ENCODE measurements at places on chromosomes 16 and 17. TPM values are rescaled to one million over a fixed set of nuclear protein-coding genes. Genes with fewer than 3 reads are reported as not detected.

The CSH1 gene
- polyA plus RNA-seq: 0.40 TPM

The PYY gene
- 0.28 TPM for polyA plus RNA-seq

The KRT20 gene
- polyA plus RNA-seq: 0.17 TPM

The ERN2 gene
- 0.39 TPM for polyA plus RNA-seq

The KRTAP4-1 gene
- not detected for polyA plus RNA-seq

The TMEM132E gene
- polyA plus RNA-seq: 2.1 TPM

The G6PC1 gene
- 7.0 TPM for polyA plus RNA-seq

The CACNG4 gene
- polyA plus RNA-seq: 2.9 TPM

Data from right renal cortex interstitium (tissue), 3 donors.